ENCODE measurements at places on chromosomes 2 and 18.
A peak's percentile ranks its signal among the peaks of the same experiment; 100 is the strongest.

- no peak for DNase-seq
These were observed 119.6 kb downstream of the FAM210A start for GRCh38 chr18:13606604-13607254.

DNA sequence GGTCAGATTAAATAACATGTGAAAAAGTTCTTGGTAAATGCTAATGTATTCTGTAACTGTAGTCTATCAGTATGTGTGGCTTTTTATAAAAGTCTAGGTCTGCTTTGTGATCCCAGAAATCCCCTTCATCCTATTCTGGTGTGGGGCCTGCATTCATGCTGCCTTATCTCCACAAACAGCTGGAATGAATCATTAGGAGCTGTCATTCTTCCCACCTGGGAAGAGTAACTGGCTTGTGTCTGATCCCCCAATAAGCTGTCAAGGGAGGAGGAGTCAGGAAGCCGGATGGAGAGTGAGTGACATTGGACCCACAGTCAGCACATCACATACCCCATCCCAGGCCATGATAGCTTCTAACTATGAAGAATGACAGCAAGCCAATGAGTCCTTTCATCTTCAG is 81.1 kb upstream of the EPHA4 start:
- no peak for DNase-seq

DNA sequence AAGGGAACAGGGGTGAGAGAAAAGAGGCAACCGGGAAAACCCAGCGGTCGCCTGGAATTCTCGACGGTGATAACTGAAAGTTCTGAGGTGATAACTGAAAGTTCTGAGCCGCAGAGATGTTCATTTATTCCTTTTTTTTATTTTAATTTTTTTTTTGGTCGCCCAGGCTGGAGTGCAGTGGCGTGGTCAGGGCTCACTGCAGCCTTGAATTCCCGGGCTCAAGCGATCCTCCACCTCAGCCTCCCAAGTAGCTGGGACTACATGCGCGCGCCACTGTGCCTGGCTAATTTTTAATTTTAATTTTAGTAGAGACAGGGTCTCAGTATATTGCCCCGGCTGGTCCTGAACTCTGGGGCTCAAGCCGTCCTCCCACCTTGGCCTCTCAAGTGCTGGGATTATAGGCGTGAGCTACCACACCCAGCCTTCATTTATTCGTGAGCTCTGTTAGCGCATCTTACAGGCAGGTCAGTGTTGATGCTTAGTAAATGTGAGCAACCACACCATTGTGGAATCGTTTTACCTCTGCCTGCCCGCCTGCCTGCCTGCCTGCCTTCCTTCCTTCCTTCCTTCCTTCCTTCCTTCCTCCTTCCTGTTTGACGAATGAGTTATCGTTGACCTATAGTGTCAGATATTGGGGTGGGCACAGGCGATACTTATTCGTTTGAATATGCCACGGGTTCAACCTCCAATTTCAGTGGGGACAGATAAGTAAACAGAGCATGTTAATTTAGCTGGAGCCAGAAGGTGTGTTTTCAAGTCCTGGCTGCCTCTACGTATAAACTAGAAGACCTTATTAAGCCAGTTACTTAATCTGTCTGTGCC is 557 bp upstream of the E2F6 start:
- peak; percentile 24 for DNase-seq

- no peak for DNase-seq
These were observed 10.9 kb downstream of the TMEM200C start for GRCh38 chr18:5884375-5884774.

GRCh38 chr2:217040099-217040498 is 180.2 kb upstream of the TNP1 start:
- DNase-seq: no peak
